ENCODE measurements at places on chromosomes 2 and 18. TPM values are rescaled to one million over a fixed set of nuclear protein-coding genes. Genes with fewer than 3 reads are reported as not detected.

The UPP2 gene
- not detected for total RNA-seq

The SNRNP27 gene
- total RNA-seq, result 93.7 TPM

The TXNDC2 gene
- total RNA-seq, result not detected

The ODC1 gene
- total RNA-seq, result 88.0 TPM

The PPP1R1C gene
- total RNA-seq, result 13.8 TPM

The PLEK gene
- total RNA-seq, result not detected

The SLC9A4 gene
- total RNA-seq, result 0.12 TPM

The ST8SIA5 gene
- 0.56 TPM for total RNA-seq

The NT5C1B gene
- total RNA-seq, result not detected

DNA sequence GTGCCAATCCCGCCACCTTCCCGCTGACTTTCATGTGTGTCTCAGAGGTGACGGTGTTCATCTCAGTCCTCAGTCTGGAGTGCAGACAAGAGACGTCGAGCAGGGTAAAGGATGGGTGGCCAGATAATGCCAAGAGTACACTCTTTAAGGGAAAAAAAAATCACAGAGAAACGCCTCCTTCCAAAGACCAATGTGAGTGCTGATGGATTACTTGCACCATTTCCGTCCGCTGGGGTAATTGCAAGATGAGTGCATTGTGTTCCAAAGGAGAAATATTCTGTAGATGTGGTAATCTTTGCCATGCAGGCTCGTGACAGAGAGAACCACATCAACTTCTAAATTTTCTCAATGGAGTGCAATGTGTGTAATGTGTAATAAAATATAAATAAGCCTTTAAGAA is 81.0 kb downstream of the KLHL29 start:
- no peak for DNase-seq

DNA sequence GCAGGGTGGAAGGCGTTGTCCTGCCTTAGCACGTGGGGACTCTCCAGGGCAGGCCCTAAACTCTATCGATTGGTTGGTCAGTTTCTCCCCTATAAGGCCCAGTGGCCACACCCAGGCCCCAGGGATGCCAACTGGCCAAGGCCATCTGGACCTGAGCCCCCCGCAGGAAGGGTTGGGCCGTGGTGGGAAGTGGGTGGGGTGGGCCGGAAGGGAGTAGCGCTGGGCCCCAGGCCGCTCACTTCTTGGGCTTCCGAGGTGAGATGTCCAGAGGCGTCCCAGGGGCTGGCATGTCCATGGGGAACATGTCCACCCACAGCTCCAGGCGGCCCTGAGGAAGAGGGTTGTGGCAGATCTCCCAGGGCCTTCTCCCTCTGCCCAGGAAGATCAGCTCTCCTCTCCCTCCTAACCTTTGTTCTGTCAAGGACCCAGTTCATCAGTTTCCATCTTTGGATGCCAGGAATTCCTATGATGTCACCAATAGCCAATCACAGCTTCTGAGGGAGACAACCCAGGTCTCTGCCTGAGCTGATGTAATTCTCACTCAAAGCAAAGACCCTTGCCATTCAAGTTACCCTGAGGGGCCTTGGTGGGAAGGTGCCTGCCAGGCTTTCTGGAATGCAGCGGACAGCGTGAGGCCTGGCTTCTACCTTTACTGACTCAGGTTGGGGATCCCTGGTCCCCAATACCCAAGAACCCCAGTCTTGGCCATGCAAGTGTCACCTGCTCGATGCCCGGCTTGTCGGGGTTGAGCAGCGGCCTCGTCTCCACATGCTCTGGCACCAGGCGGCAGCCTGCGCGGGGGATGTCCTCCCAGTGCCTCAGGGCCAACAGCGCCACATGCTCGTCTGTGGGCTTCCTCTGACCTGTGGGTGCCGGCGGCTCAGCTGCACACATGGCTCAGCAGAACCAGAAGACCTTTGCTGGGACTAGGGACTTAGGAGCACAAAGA is 14.4 kb downstream of the OTOF start:
- DNase-seq, result no peak

GRCh38 chr2:40034198-40034597 is 255.1 kb upstream of the THUMPD2 start:
- DNase-seq, result no peak

- DNase-seq, result no peak
These were observed 36.2 kb downstream of the FBLN7 start for GRCh38 chr2:112174383-112174782.

DNA sequence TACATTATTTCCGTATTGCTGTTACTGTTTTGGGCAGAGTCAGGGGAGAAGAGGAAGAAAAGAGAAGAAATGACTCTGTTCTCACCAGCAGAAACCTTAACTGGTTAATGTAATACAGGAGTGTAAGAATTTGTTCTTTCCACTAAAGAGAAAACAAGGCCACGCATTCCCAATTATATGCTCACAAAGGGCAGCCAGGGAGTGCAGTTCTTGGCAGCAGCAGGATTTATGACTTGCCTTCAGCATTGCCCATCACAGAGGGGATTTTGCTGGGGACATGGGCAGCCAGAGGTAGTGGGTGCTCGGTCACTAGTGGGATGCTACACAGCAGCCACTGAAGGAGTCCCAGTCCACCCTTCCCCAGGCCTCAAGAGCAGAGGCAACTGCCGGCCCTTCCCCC is 18.4 kb downstream of the MREG start:
- no peak for DNase-seq

DNA sequence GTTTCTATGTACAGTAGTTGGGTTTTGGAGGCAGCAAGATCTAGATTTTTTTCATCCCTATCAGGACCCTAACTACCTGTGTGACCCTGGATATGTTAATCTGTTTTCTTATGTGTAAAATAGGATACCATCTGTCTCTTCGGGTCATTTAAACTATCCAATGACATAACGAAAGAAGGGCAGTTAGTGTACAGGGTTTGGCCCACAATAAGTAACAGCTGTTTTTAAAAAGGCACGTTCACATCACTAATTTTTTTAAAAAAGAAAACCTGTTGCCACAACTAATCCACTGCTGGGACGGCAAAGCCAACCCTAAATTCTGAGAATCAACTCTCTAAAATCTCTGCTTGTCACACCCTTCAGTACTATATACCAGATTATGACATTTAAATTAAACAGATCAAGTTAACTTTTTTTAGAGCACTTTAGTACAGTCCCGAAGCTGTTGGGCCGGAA is 869 bp downstream of the USP40 start:
- DNase-seq, result no peak

GRCh38 chr2:182548031-182548950 is 121.5 kb upstream of the PDE1A start:
- DNase-seq, result no peak

DNA sequence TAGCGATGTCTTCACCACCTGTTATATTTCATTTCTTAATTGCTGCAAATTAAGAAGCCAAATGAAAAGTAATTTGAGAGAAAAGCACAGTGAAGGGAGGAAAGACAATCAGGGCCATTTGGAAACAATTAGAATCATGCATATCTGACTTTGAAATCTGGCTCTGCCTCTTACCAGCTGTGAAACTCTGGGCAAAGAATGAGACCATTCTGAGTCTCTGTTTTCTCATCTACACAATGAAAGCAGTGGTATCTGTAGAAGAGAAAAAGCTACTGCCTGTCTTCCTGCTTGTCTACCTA is 334.5 kb upstream of the CYRIA start:
- DNase-seq, result no peak

- DNase-seq, result no peak
These were observed 336.7 kb upstream of the ATP5MC3 start for GRCh38 chr2:175518206-175518605.

- no peak for DNase-seq
These were observed 220.8 kb upstream of the HDAC4 start for GRCh38 chr2:239621611-239622010.

DNA sequence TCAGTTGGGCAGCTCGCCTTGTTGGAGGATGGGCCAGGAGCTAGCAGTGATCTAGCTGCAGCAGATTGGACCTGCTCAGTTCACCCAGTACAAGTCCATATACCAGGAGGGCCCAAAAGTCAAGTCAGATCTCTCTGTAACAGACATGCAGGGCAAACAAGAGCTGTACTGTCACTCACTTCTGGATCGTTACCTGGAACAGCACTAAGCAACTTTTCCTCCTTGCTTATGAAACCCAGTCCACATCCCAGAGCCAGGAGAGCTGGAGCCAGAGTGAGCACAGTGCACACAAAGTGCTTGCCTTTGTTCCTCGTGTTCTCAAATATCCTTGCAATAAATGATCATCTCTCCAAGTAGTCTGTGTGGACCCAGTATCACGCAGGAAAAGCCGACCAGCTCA is 244.1 kb upstream of the FOSL2 start:
- DNase-seq, result no peak

- DNase-seq, result no peak
These were observed 37.6 kb downstream of the TEX51 start for GRCh38 chr2:126936219-126936723.

DNA sequence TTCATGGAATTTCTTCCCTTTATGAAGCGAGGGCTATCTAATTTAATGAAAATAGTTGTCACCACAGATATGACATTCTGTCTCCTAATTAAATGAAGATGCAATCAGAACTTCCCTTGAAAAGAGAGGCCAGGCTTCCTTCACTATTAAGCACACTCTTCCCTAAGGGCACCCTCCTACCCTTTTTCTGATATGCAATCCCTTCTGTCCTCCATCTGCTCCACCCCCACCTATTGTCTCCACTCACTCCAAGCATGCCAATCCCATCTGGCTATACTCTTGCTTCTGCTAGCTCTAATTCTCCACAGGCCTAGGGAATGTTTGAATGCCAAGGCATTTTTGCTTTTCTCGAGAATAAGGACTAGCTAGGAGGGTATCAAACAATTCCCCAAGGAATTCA is 818.4 kb upstream of the FSHR start:
- DNase-seq, result peak; percentile 69

Data from glutamatergic neuron (in vitro differentiated cells).